ENCODE measurements at places on chromosomes 6 and 20.

- DNase-seq: no peak
Observed at GRCh38 chr20:16713066-16713465, 16.8 kb upstream of the SNRPB2 start.

DNA sequence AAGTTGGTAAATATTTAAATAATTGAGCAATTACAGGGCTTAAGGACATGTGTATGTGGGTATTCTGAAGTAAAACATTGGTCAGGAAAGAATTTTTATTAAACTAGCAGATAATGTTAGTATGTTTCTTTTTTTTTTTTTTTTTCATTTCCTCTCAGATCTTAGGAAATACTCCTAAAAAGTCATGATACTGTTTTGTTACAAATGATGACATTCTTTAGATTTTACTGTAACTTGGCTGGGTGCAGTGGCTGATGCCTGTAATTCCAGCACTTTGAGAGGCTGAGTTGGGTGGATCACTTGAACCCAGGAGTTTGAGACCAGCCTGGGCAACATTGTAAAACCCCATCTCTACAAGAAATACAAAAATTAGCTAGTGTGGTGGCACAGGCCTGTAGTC lies 41.5 kb downstream of the CDC40 start:
- DNase-seq: no peak

GRCh38 chr20:58645412-58645968 lies 5.6 kb upstream of the STX16 start:
- DNase-seq: no peak

DNA sequence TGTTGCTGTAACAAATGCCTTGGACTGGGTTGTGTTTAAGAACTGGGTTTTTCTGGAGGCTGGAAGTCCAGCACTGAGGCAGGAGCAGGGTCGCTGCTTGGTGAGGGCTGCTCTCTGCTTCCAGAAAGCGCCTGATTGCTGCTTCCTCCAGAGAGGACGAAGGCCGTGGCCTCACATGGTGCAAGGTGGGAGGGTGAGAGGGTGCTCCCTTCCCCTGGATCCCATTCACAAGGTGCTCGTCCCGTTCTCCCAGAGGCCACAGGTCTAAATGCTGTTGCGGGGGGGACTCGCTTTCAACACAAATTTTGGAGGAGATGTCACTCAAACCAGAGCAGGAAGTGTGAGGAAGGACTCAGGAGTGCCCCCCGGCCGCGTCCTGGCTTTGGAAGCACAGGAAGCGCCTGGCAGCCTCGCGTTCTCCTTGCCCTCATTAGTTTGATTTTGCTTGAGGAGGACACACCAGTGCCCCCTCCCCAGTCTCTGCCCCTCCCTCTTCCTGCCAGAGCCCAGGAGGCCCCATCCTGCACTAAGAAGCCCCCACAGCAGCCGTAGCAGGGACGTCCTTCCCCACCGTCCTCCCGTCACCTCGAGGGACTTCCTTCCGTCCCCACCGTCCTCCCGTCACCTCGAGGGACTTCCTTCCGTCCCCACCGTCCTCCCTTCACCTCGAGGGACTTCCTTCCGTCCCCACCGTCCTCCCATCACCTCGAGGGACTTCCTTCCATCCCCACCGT lies 7.7 kb upstream of the NKAIN4 start:
- no peak for DNase-seq

GRCh38 chr20:4729265-4729664 lies 7.6 kb downstream of the PRND start:
- no peak for DNase-seq

GRCh38 chr6:131065824-131066171 lies 2.8 kb upstream of the EPB41L2 start:
- DNase-seq: no peak

DNA sequence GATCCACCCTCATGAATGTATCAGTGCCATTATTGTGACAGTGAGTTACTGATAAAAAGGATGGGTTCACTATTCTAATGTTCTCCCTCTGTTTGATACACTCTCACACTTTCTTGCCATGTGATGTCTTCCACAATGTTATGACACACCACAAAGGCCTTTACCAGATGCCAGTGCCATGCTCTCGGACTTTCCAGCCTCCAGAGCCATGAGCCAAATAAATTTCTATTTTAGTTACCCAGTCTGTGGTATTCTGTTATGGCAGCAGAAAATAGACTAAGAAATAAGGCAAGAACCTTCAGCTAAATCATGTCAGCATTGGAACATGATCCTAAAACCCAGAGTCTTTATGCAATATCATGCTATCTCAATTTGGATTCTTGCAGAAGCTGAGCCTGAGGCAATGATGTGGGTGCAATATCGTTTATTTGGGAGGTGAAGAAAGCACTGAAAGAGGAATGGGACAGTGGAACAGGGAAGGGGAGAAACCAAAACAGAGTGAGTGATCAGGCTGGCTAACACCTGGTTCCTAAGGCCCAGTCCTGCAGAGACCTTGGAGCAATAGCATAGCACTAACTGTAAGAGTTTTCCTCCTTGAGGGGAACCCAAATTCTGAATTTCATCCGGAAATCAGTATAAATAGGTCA lies 130.4 kb upstream of the LRFN2 start:
- no peak for DNase-seq

GRCh38 chr20:47778398-47779354 lies 6.6 kb downstream of the SULF2 start:
- DNase-seq: no peak

DNA sequence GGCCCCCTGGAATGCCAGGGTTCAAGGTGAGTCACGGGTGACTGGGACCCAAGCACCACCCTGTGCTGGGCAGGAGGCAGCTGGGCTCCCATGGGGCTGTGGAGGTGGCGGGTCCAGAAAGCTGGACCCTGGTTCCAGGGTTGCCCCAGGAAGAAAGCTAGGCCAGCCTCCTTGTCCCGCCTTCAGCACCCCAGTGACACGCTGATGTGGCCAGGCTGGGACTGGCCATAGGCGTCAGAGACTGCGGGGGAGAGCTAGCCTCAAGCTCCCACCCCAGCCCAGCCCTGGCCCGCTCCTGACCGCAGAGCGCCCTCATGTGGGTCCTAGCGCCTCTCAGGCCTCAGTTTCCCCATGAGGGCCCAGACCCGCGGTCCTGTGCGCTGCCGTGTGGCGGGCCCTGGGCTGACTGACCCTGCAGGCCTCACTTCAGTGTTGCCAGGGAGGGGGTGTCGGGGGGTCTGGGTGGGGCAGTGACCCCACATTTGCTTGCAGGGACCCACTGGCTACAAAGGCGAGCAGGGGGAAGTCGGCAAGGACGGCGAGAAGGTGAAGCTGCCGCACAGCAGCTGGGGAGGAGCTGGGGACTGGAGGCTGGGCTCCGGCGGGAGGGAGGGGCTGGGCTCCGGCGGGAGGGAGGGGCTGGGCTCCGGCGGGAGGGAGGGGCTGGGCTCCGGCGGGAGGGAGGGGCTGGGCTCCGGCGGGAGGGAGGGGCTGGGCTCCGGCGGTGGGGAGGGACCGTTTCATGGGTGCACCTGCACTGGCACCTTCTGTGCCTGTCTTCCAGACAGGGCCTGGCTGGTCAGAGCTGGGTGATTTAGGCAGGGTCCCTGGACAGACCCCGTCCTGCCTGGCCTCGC lies 7.9 kb downstream of the COL9A3 start:
- DNase-seq: no peak

DNA sequence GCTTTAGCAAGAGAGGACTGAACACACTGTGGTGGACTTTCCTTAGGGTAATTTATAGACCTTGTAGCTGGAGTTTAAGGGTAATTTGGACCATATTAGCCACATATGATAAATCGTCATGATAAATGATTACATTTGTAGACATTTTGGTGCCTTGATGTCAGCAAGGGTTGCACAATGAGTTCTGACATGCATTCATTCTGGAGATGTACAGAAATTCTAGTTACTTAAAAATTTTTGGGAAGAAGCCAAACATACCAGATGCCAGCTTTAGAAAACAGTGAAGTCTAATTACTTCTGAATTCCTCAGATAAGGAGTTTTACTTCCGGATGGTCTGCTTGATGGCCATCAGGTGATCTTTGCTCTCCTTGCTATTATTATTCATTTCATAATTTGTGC lies 653.1 kb downstream of the TBC1D32 start:
- no peak for DNase-seq

- no peak for DNase-seq
Observed at GRCh38 chr6:162179196-162179951, 548.2 kb downstream of the PRKN start.

DNA sequence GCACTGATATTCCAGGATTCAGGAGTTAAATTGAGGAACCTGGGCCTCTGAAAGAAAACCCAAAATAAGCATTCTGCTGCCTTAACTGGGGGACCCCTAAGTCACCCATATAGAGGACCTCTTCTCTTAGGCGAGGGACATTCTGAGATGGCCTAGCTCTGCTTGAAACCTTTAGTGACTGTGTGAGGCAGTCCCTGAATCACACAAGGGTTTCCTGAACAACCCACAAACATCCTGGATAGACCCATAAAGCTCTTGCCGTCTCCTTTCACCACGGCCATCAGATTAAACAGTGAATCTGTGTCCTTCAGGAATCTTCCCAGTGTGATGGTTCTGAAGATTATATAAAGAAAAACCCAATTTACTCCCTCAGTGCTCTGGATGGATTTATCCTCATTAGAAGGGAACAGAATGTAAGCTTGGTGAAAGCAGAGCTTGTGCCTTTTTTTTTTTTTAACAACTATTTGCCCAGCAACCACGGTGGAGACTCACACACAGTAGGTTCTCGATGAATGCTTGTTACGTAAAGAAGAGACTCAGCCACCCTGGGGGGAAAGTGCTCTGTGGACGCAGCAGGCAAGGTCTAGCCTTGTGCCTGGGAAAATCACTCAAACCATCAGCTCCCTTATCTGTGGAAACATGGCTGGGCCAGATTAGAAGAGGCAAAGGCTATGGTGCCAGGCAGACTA lies 39.1 kb upstream of the SIRPG start:
- no peak for DNase-seq

- no peak for DNase-seq
Observed at GRCh38 chr20:17395729-17396128, 135.4 kb downstream of the BFSP1 start.

DNA sequence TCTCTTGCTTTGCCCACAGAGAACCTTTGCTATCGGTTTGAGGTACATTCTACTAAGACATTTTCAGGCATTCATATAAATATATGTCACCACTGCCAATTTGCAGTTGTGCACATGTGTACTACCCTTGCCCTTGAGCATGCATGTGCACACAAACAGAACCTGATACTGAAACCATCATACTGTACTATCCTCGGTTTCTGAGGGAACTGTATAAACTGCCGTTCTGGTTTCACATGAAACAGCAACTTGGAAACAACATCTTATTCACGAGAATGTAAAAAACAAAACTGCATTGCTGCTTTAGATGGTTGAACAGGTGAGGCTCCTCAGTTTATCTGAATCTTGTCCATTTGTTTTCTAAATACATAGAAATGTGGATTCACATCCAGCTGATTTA lies 151.2 kb upstream of the TMEM170B start:
- DNase-seq: no peak

DNA sequence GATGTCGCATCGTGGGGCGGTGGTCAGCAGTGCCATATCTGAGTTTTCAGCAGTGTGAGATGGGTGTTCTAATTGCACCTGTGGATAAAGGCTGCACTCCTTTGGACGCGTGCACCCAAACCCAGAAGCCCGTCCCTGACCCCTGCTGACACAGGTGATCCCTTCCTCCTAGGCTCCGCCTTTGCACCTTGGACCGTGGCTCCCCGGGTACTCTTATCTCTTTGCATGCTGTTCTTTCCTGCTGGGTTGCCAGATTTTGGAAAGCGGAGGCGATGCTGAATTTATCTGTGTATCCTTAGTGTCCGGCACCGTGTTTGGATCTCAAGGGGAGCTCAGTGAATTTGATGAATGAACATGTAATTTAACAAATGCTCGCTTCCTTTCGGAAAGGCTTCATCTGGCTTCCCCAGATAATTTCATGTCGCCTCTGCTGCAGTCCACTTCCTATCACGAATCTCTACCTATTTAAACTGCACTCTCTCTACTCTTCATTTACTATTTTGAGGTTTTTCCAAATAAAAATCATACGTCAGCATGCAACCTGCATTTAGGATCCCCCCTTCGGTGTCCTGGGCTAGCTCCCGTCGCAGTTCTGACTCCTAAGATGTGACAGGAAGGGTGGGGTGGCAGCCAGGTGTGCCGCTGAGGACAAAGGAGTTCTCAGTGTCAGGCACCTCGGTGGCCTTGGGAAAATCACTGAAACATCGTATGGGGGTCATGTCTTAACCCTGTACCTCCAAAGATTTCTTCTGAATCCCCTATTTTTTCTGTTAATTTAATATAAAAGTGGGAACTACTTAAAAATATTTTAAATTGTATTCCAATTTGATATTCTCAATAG lies 753 bp upstream of the PERP start:
- no peak for DNase-seq

- DNase-seq: no peak
Observed at GRCh38 chr6:83908813-83909212, 49.3 kb downstream of the CYB5R4 start.

- peak; percentile 92 for DNase-seq
Observed at GRCh38 chr6:26055719-26056582, 31.3 kb upstream of the HFE start.

- no peak for DNase-seq
Observed at GRCh38 chr20:19860737-19861136, 102.7 kb downstream of the RIN2 start.

DNA sequence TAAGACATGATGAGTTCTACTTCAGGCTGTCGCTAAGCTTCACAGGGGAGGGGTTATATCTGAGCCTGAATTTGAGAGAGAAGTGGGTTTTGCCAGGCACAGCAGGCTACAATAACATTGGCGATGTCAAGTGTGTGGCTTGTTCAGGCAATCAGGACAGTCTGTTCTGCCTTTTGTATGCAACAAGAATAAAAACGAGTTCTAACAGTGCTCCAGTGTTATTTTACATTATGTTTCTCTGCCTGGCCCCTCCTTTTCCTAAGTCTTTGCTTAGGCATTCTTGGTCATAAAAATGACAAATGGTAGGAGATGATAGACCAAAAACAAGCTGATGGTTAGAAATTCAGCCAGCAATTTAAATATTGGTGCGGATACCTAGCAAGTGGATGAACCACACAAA lies 26.8 kb downstream of the PAQR8 start:
- DNase-seq: peak; percentile 45

DNA sequence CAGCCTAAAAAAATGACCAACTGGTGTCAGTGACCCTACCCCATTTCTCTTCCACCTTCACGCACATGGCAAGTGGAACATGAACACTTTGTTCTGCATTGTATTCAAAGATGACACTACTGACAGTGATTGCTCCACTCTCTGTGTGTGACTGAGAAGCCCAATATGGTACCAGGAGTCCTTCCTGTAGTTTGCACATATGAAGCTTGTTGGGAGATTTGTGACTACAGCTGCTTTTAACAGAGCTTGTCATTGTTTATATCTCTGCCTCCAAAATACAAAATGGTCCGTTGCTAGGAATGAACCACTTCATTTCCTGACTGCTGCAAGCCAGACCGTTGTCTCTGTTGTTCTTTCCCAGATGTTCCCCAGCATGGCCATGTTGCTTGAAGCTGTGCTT lies 140.3 kb upstream of the TCF21 start:
- no peak for DNase-seq

GRCh38 chr6:109978174-109979032 lies at the start of gene GPR6:
GPR6 (plus strand) TSS chr6:109978311; CDS start chr6:109979113, 802 bp downstream.
- peak; percentile 26 for DNase-seq

GRCh38 chr6:121847806-121848522 lies 412.5 kb downstream of the GJA1 start:
- peak; percentile 12 for DNase-seq

- no peak for DNase-seq
Observed at GRCh38 chr6:140269591-140270165, 895.2 kb upstream of the CITED2 start.

GRCh38 chr6:163335056-163335455 lies 79.5 kb upstream of the QKI start:
- DNase-seq: no peak

Measured in hippocampal formation (tissue), 2 donors.